NCI-H774 (cell line): ENCODE measurements at places on chromosomes 2 and 18.
A peak's percentile ranks its signal among the peaks of the same experiment; 100 is the strongest.

- no peak for DNase-seq
These were observed 100.2 kb downstream of the ICA1L start for GRCh38 chr2:202771336-202771735.

DNA sequence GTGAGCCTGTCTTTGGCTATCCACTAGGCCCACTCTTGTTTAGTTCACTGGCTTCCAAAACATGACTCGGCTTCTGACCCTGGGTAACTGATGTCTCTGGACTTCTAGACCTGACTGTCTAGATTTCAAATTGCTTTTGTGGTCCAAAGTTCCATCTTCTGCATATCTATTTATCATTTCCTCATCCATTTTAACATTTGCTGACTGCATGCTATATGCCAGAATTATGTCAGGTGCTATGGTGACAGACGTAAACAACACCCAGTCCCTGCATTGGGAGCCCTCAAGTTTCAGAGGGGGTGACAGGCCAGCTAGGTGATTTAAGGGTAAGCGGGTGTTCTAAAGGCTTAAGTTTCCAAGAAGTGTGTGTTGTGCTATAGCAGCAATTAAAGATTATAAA, 140.9 kb downstream of the PIEZO2 start:
- DNase-seq, result no peak

DNA sequence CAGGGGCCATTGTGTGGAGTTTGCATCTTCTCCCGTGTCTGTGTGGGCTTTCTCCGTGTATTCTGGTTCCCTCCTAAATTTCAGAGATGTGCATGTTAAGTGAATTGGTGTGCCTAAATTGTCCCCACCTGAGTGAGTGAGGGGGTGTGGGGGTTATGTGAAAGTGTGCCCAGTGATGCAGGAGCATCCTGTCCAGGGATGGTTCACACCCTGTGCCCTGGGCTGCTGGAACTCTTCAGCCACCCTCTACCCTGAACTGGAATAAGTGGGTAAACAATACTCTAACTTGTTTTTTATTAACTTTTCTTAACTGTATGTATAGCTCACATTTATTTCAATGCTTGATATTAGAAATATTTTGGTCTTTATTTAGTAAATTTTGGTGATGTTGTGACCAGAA, 56.0 kb downstream of the UBE2E3 start:
- DNase-seq, result no peak

- DNase-seq, result no peak
These were observed 8.0 kb downstream of the CHST10 start for GRCh38 chr2:100409461-100409860.

DNA sequence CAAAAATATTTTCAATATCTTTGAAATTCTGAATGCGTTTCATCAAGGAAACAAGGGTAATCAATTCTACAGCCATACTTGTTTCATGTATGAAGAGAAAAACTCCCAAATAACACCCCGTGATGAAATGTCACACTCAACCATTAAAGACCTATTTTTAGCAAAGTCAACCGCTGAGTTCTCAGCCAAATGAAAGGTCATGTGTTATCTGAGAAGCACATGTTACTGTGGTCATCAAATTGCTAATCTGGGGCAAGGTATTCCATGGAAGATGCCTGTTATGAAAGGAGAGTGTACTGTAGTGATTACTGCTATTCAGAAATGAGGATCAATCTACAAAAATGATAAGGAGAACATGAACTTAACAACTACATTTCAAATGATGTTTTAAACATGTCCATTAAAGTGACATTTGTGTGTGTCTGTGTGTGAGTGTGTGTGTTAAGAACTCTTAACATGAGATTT, 126.7 kb downstream of the BCL2 start:
- no peak for DNase-seq

- no peak for DNase-seq
These were observed 57.4 kb downstream of the SPP2 start for GRCh38 chr2:234107861-234108260.

- no peak for DNase-seq
These were observed 166.1 kb upstream of the RAB6C start for GRCh38 chr2:129813404-129813803.

DNA sequence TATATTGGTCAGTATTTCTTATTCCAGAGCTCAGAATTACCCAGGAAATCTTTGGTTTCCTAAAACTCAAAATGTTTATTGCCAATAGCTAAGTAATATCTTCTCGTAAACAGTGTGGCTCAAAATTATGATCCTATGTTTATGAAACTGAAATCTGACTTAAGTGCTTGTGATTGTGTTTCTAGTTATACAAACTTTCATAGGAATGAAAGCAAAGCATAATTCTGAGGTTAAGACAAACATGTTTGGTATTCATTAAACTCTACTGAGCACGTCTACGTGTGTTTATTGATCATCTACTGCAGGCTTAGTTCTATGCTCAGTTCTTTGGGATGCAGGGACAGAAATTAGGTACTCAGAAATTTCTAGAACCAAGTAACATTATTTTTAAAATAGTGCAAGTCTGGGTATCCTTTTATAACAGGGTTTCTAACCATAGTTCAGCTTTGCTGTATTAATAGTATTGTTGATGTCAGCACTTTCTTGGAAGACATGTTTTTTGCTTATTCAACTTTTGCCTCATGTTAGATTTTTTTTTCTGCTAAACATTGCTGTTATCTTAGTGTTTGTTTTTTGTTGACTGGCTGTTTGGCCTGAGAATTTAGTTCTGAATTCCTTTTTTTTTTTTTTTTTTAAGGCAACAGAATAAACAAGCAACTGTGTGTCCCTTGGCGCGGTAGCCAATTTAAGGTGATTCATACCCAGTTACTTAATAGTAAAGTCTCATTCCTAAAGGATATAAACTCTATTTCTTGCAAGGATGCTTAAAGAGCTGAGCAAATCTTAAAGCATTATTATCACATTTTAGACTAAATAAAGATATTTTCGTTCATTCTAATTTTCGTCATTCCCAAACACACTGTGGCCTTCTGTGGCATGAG, 31.3 kb downstream of the PTPRM start:
- DNase-seq, result no peak

DNA sequence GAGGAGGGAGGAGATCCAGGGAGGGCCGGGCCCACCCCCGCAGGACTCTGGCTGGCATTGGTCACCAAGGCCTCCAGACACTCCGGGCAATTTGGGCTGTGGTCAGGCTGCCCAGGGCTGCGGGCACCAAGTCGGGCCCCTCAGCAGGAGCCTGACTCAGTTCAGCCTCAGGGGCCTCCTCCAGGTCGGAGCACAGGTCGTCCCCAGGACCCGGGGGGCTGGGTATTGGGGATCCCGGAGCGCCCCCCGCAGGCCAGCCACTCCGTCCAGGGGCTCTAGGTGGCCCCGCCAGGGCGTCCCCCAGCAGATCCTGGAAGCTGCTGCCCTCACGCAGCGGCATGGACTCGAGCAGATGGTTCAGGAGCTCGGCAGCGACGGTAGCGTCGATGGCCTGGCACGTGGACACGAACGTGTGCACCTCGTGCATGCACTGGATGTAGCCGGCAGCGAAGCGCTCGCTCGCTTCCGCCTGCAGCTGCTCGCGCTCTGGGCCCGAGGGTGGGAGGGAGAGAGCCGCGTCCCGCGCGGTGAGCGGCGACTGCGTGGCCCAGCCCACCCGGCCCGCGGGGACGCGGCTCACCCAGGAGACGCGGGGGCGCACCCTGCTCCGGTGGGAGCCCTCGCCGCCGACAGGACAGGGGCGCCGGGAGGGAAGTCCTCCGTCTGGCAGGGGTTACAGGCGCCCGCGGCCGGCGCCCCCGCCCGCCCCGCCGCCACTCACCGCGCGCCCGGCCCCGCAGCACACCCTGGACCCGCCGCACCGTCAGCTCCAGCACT, 884 bp downstream of the HES6 start:
- peak; percentile 65 for DNase-seq

DNA sequence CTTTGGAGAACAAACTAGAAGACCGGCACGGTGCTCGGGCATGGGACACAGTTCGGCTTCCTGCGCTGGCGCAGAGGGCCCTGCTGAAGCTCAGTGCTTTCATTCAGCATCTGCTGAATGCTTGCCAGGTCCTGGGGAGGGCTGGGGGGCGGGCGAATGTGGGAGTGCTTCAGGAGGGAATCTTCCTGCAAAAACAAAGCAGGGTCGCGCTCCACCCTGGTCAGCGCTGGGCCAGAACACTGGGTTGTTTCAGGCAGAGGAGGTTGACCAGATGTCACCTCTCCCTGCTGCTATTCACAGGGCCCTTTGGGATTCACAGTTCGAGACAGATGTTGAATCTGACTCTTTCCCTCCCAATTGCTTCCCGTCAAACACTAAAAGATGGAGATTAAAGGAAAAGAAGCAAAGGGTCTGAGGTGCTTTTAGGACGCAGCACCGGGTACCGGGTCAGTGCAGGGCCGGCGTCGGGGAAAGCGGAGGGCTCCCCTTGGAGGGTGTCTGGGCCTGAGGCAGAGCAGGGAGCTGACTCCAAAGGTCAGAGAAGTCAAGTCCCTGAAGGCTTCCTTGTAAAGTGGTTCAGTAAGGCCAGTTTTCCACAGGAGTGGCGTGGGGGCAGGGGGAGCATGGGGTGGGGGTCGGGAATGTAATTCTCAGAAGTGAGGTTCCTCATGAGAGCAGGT, 82.1 kb upstream of the PXDN start:
- no peak for DNase-seq

GRCh38 chr2:227474410-227474809, 2.5 kb downstream of the AGFG1 start:
- DNase-seq, result no peak

DNA sequence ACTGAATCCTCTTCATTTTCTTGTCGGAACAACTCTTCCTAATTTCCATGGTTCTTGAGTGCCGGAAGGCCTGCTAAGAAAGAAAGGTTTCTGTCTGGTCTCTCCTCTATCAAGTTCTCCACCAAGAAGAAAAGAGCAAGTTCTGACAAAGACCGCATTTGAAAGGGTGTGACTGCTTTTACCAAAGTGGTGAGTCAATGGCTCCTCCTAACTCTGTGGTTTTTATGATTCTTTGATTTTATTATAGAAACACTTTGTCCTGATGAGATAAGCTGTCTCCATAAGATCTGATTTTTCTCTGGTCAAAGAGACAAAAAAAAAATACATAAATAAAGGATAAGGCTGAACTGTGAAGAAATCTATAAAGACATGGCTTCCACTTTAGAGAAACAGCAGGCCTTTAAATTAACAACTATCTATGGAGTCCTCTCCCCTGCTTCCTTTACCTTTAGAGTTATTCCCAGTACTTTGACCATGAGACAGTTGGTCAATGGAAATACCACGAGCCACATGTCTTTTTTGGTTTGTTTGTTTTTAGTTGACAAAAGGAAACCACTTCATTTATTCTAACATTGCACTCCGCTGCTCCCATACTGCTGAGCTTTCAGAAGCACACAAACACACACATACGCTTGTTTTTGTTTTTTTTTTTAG, 67.7 kb downstream of the REL start:
- DNase-seq, result no peak

DNA sequence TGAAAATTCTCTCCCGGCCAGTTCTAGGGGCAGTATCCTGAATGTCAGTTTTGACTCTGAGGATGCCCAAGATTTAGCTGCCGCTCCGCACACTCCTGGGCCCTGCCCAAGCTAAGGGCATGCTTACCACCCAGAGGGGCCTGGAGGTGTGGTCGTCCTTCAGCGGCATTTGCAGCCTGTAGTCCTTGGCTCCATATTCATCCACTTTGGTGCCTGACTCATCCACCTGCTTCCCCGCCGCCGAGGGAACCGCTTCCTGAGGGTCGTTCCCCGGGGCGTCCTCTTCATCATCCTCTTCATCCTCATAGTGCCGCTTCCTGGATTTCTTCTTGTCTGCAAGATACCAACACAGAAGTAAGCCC, 577 bp downstream of the ERCC3 start:
- DNase-seq, result no peak
